WTC11 (cell line): ENCODE measurements at places on chromosomes 2 and 18. TPM values are rescaled to one million over a fixed set of nuclear protein-coding genes. Genes with fewer than 3 reads are reported as not detected.

Gene PROC
- total RNA-seq, result 0.30 to 0.59 TPM (median 0.39 TPM) in 3 replicates

DNA sequence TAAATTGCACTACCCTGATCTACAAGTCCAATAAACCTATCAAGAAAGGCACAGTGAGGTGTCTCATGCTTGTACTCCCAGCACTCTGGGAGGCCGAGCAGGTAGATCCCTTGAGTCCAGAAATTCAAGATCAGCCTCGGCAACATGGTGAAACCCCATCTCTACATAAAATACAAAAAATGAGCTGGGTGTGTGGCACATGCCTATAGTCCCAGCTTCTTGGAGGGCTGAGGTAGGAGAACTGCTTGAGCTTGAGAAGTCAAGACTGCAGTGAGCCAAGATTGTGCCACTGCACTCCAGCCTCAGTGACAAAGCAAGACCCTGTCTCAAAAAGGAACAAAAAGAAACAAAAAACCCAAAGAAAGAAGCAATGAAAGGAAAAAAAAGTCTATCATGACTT lies 58.9 kb downstream of the ROCK2 start:
- no peak overlapping the region for H3K27ac ChIP-seq
- no peak overlapping the region for H3K4me3 ChIP-seq
- no peak for DNase-seq
- no peaks in the 10 kb centered on the region for H3K27me3 ChIP-seq
- H3K4me1 ChIP-seq, result peaks cover 7% of the 10 kb centered on the region

Gene MZT2B
- total RNA-seq, result 183 to 225 TPM (median 220 TPM) in 3 replicates

DNA sequence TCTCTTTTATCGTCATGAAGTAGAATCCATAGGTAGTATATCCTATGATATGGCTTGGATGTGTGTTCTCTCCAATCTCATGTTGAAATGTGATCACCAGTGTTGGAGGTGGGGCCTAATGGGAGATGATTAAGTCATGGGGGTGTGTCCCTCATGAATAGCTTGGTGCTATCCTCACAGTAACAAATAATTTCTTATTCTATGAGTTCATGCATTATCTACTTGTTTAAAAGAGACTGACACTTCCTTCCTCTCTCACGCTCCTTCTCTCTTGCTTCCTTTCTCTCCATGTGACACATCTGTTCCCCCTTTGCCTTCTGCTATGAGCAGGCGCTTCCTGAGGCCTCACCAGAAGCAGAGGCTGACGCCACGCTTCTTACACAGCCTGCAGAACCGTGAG lies 165.6 kb downstream of the MREG start:
- H3K27me3 ChIP-seq, result no peaks in the 10 kb centered on the region; the same call in 1 of the 2 replicates
- DNase-seq, result no peak
- H3K4me3 ChIP-seq, result no peak overlapping the region
- no peak overlapping the region for H3K27ac ChIP-seq
- peaks cover under 1% of the 10 kb centered on the region; the same call in 1 of the 2 replicates for H3K36me3 ChIP-seq

DNA sequence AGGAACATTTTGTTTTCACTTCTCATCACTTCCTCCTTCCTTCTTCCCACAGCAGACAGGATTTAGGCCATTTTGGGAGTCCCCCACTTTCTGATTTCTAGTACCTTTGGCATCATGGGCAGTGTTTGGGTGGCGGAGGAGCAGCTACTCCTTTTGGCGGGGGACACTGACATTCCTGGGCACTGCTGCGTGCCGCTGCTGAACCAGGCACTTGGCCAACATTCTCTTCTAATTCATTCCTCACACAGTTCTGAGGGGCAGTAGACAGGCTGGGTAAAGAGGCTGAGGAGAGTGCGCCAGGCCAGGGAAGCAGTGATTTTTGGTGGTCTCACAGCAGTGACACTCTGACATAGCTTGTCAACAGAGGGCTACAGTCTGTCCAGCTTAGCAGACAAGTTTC lies 270.2 kb downstream of the LOXHD1 start:
- H3K27ac ChIP-seq, result no peak overlapping the region
- H3K27me3 ChIP-seq, result no peaks in the 10 kb centered on the region
- no peaks in the 10 kb centered on the region for H3K36me3 ChIP-seq
- DNase-seq, result no peak
- peaks cover 6% of the 10 kb centered on the region; the same call in 1 of the 2 replicates for H3K4me1 ChIP-seq
- no peak overlapping the region for H3K4me3 ChIP-seq

- H3K36me3 ChIP-seq, result peaks cover 15% of the 10 kb centered on the region
- no peak overlapping the region for H3K27ac ChIP-seq
- no peak for DNase-seq
- H3K4me1 ChIP-seq, result peaks cover 7% of the 10 kb centered on the region
These were observed 242.9 kb downstream of the HRH4 start for GRCh38 chr18:24703316-24703715.

GRCh38 chr2:121260370-121261154 lies 24.4 kb downstream of the TFCP2L1 start:
- H3K4me1 ChIP-seq, result peaks cover 6% of the 10 kb centered on the region
- H3K36me3 ChIP-seq, result no peaks in the 10 kb centered on the region
- H3K4me3 ChIP-seq, result no peak overlapping the region
- no peaks in the 10 kb centered on the region for H3K27me3 ChIP-seq
- no peak overlapping the region for H3K27ac ChIP-seq

- peaks cover 12% of the 10 kb centered on the region; the same call in 1 of the 2 replicates for H3K27me3 ChIP-seq
- DNase-seq, result no peak
- H3K4me1 ChIP-seq, result no peaks in the 10 kb centered on the region
- no peak overlapping the region for H3K4me3 ChIP-seq
- no peak overlapping the region for H3K27ac ChIP-seq
- H3K36me3 ChIP-seq, result no peaks in the 10 kb centered on the region
These were observed 11.2 kb downstream of the SLC40A1 start for GRCh38 chr2:189569295-189569910.

DNA sequence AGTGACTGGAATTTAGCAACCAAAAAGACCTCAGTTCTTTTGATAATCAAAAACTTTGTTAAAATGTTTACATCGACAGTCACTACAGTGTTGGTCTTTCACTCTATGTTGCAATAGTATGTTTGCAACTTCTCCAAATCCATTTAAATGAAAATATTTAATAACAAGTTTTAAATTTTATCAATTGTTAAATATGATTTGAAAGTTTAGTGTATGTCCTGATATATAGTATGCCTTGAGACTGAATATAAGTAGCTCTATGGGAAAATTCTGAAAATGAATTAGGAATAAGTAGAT lies 109.9 kb downstream of the ANKRD44 start:
- H3K27me3 ChIP-seq, result no peaks in the 10 kb centered on the region
- no peak overlapping the region for H3K27ac ChIP-seq
- DNase-seq, result no peak
- H3K4me3 ChIP-seq, result no peak overlapping the region
- no peaks in the 10 kb centered on the region for H3K36me3 ChIP-seq
- H3K4me1 ChIP-seq, result 0 out of 2 replicates have a peak, but pooled peaks cover 7% of the 10 kb centered on the region

- no peak overlapping the region for H3K27ac ChIP-seq
- peak; percentile 24 for DNase-seq
- H3K4me1 ChIP-seq, result peaks cover 36% of the 10 kb centered on the region
- no peak overlapping the region for H3K4me3 ChIP-seq
- no peaks in the 10 kb centered on the region for H3K36me3 ChIP-seq
These were observed 35.5 kb upstream of the TTR start for GRCh38 chr18:31555971-31556747.

Gene GPR75
- 2.2 to 3.1 TPM (median 2.8 TPM) in 3 replicates for total RNA-seq

DNA sequence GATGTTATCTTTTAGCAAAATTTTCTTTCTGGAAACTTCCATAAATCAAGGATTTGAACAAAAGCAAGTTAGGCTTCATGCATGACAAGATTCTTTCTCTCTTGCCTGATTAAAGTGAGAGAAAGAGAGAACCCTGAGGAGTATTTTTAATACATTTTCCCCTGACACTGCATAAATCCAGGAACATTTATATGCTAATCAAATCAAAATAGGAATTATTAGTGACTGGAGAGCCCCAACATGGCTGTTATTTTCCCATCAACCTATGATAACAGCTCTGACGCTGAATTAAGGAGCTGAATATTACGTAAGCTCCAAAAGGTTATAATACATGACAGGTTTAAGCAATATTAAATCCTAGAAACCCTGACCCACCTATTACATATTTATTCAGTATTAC lies 930.2 kb upstream of the PIK3C3 start:
- H3K4me1 ChIP-seq, result peaks cover 22% of the 10 kb centered on the region
- H3K27ac ChIP-seq, result no peak overlapping the region
- H3K27me3 ChIP-seq, result no peaks in the 10 kb centered on the region
- no peaks in the 10 kb centered on the region for H3K36me3 ChIP-seq

Gene GALR1
- total RNA-seq, result 0.07 to 0.11 TPM (median 0.07 TPM) in 3 replicates

- H3K4me1 ChIP-seq, result no peaks in the 10 kb centered on the region
- DNase-seq, result no peak
- H3K36me3 ChIP-seq, result peaks cover 70% of the 10 kb centered on the region
- no peak overlapping the region for H3K27ac ChIP-seq
- H3K27me3 ChIP-seq, result no peaks in the 10 kb centered on the region
- H3K4me3 ChIP-seq, result no peak overlapping the region
These were observed 24.0 kb downstream of the GAREM2 start for GRCh38 chr2:26196683-26197418.

DNA sequence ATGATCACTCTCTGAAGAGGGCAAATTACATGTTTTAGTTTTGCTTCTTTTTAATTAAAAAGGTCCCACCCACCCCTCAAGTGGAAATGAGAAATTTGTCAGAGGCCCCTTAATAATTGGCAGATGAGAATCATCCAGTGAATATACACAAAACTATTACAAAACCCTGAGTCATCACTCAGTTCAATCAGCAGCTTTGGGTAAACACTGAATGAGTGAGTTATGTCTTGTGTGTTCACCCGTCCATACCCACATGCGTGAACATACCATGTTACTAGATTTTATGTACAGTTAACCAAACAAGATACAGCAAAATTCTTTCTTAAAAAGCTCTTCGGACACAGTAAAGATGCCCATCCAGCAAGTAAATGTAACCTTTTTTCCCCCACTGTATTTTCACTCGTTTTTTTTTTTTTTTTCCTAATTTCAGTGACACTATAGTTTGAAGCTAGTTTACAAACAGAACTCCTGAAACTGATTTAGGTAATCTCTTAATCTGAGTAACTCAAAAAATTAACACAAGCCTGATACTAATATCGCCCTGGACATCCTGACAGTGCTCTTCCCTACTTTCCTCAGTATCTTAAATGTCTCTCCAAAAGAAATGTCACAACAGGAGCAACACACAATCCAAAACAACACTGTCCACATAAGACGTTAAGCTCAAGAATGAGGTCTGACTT lies 1.4 kb downstream of the PSME4 start:
- H3K4me1 ChIP-seq, result peaks cover 30% of the 10 kb centered on the region
- no peaks in the 10 kb centered on the region for H3K27me3 ChIP-seq
- H3K36me3 ChIP-seq, result peaks cover 5% of the 10 kb centered on the region; the same call in 1 of the 2 replicates

DNA sequence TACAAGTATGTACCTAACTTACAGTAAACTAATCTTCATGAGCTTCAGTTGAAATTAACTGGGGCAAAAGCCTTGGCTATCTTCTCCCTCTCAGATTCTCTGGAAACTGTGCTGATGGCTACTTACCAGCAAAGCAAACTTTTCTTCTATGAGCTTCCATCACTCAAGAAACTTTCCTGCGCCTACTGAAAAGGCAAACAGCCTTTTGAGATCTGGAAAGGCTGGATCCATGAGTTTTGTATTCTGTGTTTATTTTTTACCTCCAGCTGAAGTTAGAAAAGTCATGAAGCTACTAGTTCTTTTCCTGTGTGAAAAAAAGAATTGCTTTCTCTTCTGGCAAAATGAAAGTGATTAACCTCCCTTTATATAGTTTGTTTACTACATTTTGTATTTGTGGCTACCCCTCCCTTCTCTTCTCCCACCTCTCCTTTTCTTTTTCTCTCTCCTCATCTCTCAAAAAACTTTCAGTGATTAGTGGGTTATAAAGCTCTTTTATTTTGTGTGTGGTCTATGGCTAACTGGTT lies 49.2 kb upstream of the RNF152 start:
- no peaks in the 10 kb centered on the region for H3K27me3 ChIP-seq
- peaks cover 4% of the 10 kb centered on the region for H3K36me3 ChIP-seq
- H3K4me3 ChIP-seq, result no peak overlapping the region
- no peak overlapping the region for H3K27ac ChIP-seq

DNA sequence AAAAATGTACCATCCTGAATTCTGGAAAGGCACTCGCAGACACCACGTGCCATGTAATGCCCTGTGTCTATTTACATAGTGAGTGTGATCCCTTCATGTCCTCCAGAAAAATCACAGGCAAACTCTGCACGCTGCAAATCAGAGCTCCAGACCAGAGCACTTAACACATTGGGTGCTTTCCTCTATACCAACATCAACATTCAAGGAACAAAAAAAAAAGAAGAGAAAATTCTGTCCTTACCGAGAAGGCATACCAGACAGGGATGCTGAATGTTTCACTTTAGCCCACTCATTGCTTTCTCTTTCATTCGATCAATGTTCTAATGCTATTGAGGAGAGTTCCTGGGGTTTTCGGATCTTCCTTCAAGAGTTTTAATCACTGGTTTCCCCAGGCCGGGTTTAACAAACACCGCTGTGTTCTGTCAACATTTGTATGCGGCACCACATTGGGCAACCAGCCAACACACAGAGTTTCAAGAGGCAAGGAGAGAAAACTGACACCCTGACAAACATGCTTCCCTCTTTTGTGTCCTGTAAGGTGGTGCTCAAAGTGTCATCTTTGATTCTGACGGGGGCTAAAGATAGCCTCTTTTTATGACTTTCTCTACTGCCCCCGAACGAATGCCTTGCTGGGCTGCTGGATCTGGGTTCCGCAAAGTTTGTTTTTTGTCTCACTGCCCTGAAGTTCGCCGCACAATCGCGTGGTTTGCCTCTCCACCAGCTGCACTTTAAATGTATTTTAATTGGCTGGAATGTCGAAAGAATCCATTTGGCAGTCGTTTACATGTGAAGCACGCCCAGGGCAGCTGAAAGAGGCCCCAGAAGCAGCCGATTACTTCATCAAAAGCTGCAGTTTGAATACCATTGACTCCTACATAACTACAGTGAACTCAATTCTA lies 106.4 kb upstream of the NCKAP5 start:
- DNase-seq, result peak; percentile 30
- peaks cover 23% of the 10 kb centered on the region for H3K4me1 ChIP-seq
- no peaks in the 10 kb centered on the region for H3K27me3 ChIP-seq
- H3K27ac ChIP-seq, result peak overlapping the region; percentile 47; the same call in 1 of the 2 replicates

Gene POTEC
- total RNA-seq, result not detected in 3 replicates

GRCh38 chr2:98180456-98180855 lies 93.5 kb downstream of the VWA3B start:
- no peak for DNase-seq
- no peak overlapping the region for H3K4me3 ChIP-seq
- no peaks in the 10 kb centered on the region for H3K36me3 ChIP-seq
- H3K27ac ChIP-seq, result no peak overlapping the region
- H3K4me1 ChIP-seq, result peaks cover 23% of the 10 kb centered on the region

GRCh38 chr2:217895070-217895635 lies 107.6 kb downstream of the TNS1 start:
- no peak overlapping the region; the same call in 1 of the 2 replicates for H3K27ac ChIP-seq
- no peak overlapping the region for H3K4me3 ChIP-seq
- DNase-seq, result no peak
- H3K27me3 ChIP-seq, result no peaks in the 10 kb centered on the region
- H3K36me3 ChIP-seq, result no peaks in the 10 kb centered on the region

Gene DAW1
- total RNA-seq, result 0.48 to 0.69 TPM (median 0.61 TPM) in 3 replicates

Gene USP37
- total RNA-seq, result 18.6 to 21.6 TPM (median 20.2 TPM) in 3 replicates

Gene CYB5A
- 127 to 170 TPM (median 159 TPM) in 3 replicates for total RNA-seq

- no peaks in the 10 kb centered on the region; the same call in 1 of the 2 replicates for H3K27me3 ChIP-seq
- peaks cover 3% of the 10 kb centered on the region; the same call in 1 of the 2 replicates for H3K36me3 ChIP-seq
- H3K4me3 ChIP-seq, result no peak overlapping the region
- H3K27ac ChIP-seq, result no peak overlapping the region
These were observed 50.4 kb upstream of the EPAS1 start for GRCh38 chr2:46246790-46247189.

GRCh38 chr18:76955524-76956170 lies 133.3 kb downstream of the ZNF236 start:
- no peaks in the 10 kb centered on the region for H3K27me3 ChIP-seq
- no peak for DNase-seq
- peaks cover 31% of the 10 kb centered on the region for H3K36me3 ChIP-seq
- H3K4me3 ChIP-seq, result no peak overlapping the region
